ENCODE measurements at places on chromosomes 16 and 17.

- DNase-seq, result no peak
Observed at GRCh38 chr17:72765368-72766153, 326.9 kb downstream of the SLC39A11 start.

GRCh38 chr17:34979153-34979552, 1.2 kb upstream of the LIG3 start:
- DNase-seq, result no peak

- DNase-seq, result no peak
Observed at GRCh38 chr17:74164446-74165045, 38.9 kb upstream of the RPL38 start.

DNA sequence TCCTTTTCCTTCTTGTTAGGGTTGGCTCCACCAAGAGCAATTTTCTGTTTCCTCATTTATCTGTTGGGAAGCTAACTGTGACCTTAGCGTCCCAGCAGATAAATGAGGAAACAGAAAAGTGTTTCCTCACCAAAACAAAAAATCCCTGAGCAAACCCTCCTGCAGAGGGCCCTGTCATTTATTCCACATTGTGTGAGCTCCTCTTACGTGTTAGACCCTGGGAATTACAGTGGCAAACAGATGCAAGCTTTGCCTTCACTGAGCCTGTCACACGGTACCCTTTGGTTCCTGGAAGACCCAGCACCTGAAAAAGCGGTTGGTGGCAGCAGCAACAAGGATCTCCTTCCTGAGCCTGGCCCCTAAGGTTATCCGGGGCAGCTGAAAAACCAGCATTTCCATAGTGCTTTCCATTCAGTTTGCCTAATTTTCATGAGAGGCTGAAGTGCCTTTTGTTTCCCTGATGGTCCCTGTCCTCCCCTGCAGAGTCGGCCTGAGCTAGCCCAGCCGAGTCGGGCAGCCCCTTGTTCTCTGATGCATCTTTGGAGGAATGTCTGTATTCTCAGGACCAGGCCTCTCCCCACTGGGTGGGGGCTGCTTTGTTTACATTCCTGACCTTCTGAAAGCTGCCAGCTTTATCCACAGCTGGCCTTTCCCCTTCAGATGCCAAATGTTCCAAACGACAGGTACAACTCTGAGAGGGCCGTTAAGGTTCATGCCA, 34.7 kb downstream of the YPEL2 start:
- DNase-seq, result no peak

DNA sequence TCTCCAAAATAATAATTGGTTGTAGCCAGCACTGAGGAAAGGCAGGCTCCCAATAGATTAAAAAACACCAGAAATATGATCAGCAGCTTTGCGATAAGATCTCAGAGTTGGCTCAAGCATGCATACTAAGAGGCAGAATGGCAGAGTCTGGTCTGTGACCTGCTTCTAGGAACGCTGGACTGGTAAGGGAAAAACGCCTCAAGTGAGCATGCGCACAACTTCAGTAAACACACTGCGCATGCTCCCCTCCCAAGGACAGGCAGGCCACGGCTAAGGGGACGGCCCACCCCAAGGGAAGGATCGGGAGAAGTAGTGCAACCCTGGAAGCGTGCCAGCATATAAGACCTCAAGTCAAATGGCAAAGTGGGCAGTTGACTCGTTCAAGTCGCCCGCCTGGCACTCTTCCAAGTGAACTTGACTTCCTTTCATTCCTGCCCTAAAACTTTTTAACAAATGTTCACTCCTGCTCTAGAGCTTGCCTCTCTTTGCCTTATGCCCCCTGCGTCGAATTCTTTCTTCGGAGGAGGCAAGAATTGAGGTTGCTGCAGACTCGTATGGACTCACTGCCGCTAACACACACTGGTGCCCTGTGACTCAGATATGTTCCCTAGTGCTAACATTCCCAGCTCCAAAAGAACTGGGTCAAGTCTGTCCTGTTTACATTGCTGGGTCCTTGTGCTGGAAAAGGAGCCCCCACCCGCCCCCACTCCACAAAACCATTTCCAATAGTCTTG, 22.4 kb upstream of the PRM1 start:
- no peak for DNase-seq

- peak; percentile 0 for DNase-seq
Observed at GRCh38 chr17:77359236-77359635, 218.5 kb downstream of the SEC14L1 start.

GRCh38 chr16:69270395-69270794, 40.8 kb upstream of the VPS4A start:
- DNase-seq, result no peak

GRCh38 chr17:70636517-70637133, 467.3 kb downstream of the KCNJ2 start:
- DNase-seq, result no peak

DNA sequence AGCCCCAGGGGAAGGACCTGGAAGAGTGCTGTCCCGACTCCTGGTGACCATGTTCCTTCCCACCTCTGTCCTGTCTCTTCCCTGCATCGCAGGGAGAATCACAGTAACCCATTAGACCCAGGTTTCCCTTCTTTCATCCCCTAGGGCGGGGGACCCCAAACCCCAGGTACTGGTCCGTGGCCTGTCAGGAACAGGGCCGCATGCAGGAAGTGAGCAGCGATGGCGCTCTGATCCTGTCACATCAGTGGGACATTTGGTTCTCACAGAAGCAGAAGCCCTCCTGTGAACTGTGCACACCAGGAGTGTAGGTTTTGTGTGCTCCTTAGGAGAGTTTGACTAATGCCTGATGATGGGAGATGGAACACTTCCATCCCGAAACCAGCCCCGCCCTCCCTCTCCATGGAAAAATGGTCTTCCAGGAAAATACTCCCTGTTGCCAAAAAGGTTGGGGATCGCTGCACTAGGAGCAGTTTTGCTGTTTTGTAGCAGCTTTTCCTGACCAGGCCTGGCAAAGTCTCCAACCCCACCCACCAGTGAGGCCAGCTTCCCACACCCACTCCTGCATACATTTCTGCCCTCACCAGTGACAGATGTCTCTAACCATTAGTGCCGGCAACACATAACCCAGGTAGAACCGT, 10.5 kb downstream of the MNT start:
- no peak for DNase-seq
